Uterus (tissue), 4 donors: ENCODE measurements at places on chromosomes 5 and 9. TPM values are rescaled to one million over a fixed set of nuclear protein-coding genes. Genes with fewer than 3 reads are reported as not detected.

DNA sequence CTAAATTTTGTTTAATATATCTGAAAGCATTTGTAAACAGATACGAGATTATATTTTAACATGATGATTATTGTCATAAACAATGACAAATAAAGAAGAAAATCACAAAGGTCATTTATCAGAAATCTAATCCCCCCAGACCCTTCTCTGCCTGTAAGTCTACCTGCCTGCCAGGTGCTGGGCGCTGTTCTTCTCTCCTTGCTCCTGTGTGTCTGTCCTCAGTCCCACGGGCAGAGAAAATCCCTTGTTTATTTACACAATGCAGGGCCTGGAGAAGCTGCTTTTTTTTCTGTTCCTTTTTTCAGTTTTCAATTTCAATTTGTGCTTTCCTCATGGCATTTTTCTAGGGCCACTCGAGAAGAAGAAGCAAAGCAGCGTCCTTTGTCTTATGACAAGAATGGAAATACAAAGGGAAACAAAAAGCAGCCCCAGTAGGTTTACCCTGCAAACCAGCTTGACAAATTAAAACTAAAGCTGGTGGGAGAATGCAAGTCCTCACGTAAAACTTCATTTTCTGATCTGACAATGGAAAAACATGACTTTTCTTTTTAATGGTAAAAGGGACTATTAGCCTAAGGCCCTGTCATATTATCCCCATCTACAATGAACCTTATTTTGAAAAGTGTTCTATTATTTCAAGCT is 282.4 kb upstream of the KLF9 start:
- no peak for DNase-seq

GRCh38 chr9:101574731-101575333 is 19.9 kb downstream of the PPP3R2 start:
- no peak for DNase-seq

Gene UTP15
- total RNA-seq: 7.6 TPM

Gene ANKRD34B
- not detected for total RNA-seq

Gene TXNDC8
- not detected for total RNA-seq
